ENCODE measurements at places on chromosomes 11 and 22.

DNA sequence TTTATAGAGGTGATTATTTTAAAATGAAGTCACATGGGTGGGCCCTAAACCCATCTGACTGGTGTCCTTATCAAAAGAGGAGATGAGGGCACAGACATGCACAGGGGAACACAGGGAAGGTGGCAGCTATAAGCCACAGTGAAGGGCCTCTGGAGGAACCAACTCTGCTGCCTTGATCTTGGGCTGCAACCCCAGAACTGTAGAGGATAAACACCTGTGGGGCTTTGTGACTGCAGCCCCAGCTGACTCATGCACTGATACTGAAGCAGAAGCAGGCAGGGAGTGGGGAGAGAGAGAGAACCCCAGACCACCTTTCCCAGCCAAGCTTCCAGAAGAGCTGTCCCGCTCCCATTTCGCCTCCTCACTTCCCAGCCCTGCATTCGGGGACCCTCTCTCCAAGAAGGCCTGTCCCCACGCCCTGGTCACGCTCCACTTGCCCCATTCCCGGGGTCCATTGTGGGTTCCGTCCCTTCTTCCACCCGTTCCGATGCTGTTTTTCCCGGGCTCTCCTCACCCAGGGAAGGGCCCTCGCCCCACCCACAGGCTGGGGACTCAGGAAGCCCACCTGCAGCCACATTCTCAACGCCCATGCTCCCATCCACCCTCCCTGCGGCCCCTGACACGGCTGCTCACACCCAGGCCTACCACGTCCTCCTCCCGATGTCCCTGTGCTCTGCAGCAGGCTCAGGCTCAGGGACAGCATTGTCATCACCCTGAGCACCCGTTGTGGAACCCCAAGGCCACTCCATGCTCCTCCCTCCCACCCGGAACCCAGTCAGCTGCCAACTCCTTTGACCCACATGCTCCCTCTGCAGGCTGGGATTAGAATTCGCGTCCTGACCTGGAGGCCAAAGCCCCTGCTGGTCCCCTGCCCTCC, 90.8 kb upstream of the SHANK2 start:
- peak; percentile 90 for DNase-seq

- no peak for DNase-seq
Measured at GRCh38 chr11:122042981-122043380, 73.0 kb downstream of the BLID start.

DNA sequence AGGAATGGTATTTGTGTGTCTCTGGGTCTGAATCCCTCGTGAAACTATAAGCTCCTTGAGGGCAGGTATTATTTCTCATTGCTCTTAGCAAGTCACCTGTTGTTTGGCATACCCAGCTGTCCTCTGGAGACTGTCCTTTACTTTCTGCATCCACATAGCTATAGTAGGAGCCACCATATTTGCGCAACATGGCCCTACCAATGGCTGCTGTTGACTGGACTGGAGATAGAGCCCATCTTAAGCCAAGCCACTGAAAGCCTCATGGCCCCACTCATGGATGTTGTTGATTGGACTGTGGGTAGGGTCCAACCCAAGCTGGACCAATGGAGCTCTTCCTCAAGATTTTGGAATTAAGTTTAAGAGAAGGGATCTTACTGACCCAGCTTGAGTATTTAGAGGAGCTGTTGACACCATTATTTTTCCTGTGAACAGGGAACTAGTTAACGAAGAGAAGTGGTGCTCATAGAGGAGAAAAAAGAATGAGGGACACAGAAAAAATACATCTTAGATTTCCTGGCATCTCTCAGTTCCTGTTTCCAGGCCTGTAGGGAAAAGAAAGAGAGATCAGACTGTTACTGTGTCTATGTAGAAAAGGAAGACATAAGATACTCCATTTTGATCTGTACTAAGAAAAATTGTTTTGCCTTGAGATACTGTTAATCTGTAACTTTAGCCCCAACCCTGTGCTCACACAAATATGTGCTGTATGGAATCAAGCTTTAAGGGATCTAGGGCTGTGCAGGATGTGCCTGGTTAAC, 47.2 kb downstream of the LRRC74B start:
- no peak for DNase-seq

DNA sequence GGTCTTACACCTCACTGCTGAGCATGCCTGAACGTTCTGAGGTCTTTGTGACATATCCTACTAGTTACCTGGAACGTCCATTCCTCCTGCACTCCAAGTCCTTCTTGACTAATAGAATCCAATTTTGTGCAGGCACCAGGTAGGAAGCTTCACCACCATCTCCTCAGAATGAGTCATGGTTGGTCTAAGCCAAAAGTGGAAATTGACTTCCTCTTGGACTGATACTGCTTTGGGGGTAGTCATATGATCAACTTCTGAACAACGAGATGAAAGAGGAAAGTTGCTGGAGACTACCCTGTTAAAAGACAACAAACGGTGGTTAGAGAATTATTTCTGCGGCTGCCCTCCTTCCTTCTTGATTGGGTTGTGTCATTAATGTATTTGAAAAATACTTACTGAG, 374.2 kb upstream of the LARGE1 start:
- no peak for DNase-seq

GRCh38 chr11:86519064-86519911, 144.6 kb downstream of the CCDC81 start:
- no peak for DNase-seq

- DNase-seq = no peak
Measured at GRCh38 chr11:90738799-90739198, 516.0 kb upstream of the CHORDC1 start.

DNA sequence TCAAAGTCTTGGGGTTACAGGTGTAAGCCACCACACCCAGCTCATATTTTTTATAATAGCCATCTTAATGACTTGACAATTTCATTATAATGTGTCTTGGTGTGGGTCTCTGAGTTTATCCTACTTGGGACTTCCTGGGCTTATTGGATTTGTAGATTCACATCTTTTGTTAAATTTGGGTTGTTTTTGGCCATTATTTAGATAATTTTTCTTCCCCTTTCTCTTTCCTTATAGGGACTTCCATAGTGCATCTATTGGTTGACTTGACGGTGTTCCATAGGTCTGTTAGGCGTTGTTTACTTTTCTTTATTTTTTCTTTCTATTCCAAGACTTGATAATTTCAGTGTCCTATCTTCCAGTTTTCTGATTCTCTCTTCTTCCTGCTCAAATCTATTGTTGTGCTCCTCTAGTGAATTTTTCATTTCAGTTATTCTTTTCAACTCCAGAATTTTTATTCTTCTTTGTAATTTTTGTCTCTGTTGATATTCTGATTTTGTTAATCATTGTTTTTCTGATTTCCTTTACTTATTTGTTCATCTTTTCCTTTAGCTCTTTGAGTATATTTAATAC, 45.6 kb downstream of the RRM1 start:
- no peak for DNase-seq

GRCh38 chr11:1508491-1508891, 21.9 kb upstream of the MOB2 start:
- no peak for DNase-seq

DNA sequence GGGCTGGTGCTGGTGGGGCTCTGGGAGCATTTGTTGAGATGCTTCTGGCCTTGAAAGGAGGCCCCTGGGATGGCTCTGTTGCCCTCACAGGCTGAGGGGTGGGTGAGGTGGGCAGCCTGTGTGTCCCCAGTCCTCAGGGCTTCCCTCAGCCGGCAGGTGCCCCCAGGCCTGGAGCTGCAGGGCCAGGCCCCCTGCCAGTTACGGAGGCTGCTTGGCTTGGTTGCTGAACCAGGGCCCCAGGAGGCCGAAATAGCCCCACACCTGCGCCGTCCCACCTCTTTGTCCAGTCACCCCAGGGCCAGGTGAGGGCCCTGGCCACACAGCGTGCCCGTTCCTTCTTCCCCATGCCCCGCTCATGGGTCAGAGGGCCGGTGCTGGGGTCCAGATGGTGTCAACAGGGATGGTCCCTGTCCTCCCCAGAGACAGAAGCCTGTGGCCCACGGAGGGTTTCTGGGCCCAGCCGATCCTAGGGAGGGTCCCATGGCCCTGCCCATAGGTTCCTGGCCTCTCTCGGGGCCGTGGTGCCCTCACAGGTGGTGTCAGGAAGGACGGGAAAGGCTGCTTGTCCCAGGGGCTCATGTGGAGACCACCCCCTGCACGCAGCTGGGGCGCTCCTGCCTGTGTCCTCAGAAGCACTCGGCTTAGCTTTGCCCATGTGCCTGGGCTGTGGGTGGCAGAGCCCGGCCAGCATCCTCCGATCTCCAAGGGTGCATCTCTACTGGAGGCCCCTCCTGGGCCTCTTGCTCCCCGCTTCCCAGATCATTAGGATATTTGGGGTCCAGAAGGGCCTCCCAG, 9.2 kb upstream of the TSSC4 start:
- no peak for DNase-seq

DNA sequence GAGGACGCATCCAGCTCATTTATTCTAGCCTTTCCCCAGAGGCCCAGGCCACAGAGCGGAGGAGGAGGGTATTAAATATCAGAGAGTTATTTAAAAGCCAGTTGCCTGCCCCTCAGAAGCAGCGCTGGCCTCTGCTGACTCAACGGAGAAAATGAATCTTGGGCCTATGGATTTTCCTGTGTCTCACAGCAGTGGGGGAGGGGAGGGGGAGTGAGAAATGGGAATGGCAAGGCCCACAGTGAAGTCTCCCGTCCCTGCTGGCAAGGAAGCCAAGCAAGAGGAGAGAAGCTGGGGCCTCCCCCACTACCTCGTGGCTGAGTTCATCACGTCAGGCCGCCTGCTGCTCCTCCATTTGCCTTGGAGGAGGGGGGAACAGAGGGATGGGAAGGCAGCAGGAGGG, 4.5 kb upstream of the TPBGL start:
- no peak for DNase-seq

DNA sequence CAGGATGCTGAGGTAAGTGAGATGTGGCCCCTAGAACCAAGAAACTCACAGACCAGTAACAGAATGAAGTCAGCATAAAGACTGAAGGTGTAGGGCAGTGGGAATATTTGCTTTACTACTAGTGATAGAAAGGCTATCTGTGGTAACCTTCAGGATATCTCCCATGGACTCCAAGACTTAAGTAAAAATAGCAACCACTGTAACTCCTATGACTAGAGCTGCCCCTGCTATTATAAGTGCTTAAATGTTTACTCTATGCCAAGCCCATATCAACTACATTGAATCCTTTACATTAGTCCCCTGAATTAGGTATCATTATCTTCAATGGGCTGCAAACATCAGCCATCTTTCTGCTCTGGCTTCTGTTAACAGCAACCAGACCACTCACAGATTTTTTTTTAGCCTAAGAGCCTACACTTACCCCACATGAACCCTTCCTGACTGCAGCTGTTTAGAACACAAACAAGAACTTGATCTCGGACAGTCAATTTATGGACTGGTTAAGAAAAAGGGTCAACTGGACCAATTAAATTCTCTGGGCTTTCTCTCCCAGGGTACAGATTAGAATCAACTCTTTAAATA, 335.1 kb upstream of the API5 start:
- DNase-seq = no peak

DNA sequence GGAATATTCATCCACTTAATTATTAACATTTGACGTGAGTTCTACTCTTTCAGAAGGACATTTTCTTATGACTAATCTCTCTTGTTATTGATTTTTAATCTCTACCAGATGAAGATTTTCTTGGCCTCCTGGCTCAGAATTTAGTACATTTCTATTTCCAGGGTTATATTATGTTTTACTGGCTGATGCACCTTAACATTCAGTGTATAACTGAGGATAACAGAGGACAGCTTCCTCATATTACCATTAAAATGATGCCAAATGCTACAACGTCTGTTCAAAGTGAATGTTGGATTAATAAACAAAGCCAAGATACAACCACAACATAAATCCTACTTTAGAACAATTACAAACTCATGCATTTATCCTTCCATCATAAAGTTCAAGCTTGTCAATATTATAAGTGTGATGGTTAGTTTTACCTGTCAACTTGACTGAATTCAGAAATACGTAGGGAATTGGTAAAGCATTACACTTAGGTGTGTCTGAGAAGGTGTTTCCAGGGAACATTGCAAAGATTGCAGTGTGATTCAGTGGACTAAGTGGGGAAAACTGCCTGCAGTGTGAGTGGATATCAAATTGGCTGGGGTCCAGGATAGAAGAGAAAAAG, 485.2 kb downstream of the LRRC4C start:
- no peak for DNase-seq

- no peak for DNase-seq
Measured at GRCh38 chr11:16832193-16832539, 93.7 kb downstream of the C11orf58 start.
